Activated T-helper 9 cell treated with anti-CD3 and anti-CD28 coated beads, Interleukin-2, amount 50 U/mL, for 16 hours (primary cell): ENCODE measurements at places on chromosomes 5 and 9.

DNA sequence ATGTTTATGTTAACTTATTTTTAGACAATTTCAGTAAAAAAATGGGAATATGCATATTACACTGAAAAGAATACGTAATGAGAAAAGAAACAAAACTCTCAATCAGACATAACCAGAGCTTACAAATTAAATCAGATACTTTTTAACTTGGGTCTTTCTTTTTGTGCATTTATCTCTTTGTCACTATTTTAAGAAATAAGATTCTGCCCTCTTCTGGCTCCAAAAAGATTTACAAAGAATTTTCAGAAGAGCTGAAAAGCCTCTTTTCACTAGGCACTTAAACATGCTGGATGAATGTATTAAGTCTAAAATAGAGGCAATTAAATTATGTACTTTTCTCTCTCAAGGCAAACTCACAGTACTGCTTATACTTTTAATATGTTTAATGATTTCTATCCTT lies 55.5 kb downstream of the CEP120 start:
- no peak for DNase-seq

GRCh38 chr5:6606884-6607558 lies 25.8 kb downstream of the NSUN2 start:
- DNase-seq: no peak

DNA sequence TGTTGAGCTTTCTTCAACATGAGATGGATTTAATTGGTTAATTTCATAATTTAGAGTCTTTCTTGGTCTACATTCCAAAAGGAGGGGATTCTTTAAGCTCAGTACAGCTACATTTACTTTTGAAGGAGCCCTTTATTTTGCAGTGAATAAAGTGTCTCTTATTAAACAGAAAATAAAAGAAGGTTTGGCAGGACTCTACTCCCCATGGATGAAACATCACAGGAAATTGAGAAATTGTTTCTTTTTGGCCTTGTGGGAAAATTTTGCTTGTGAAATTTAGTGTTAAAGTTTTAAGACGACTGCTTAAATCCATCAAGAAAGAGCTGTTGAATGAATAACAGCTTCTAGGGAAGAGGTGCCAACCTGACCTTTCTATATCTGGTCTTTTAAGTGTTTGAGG lies 187.7 kb downstream of the NTRK2 start:
- no peak for DNase-seq

DNA sequence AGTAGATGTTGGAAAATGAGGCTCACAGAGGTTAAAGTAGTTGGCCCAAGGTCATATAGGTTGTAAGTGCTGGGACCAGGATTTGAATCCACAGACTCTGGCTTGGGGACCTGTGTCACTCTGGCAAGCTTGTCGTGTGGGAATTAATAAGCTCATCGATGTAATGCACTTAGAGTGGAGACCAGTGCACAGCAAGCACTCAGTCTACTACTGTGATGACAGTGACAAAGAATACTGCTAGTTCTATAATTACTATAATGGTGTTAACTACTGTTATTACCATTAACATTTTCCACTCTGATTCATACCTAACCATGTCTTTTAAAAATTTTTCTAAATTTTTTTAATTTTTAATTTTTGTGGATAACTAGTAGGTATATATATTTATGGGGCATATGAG lies 12.8 kb downstream of the PAM start:
- DNase-seq: no peak

DNA sequence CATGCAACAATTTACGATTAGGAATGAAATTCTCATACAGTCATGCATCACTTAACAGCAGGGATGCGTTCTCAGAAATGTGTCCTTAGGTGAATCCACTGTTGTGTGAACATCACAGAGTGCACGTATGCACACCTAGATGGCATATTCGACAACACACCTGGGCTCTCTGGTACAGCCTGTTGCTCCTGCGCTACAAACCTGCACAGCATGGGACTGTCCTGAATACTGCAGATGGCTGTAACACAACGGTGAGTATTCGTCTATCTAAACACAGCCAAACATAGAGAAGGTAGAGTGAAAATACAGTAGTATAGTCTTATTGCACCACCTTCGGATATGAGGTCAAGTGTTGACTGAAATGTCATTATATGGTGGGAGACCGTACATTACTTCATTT lies 44.0 kb upstream of the LCP2 start:
- no peak for DNase-seq

- DNase-seq: no peak
Measured at GRCh38 chr5:113757508-113757907, 244.0 kb downstream of the YTHDC2 start.

- DNase-seq: no peak
Measured at GRCh38 chr9:85940275-85940831, 593 bp upstream of the NAA35 start.

DNA sequence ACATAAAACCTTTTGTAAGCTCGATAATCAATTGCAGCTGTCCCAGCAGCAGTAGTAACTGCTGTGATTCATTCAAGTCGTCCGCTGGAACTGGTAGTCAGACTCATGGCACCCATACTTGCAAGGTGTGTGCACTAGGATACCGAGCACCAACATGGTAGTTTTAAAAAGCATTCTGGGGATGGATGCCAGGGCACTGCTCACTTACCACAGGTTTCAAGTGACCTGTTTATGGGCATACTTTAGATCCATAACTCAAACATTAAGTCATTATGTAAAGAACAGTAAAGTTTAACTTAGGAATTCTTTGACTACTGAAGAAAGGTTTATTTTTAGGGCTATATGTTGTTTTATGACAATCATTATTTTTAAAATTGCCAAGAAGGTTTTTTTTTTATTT lies 2277.6 kb downstream of the MAT2B start:
- DNase-seq: no peak

GRCh38 chr5:154147666-154148065 lies 42.9 kb upstream of the GALNT10 start:
- no peak for DNase-seq

DNA sequence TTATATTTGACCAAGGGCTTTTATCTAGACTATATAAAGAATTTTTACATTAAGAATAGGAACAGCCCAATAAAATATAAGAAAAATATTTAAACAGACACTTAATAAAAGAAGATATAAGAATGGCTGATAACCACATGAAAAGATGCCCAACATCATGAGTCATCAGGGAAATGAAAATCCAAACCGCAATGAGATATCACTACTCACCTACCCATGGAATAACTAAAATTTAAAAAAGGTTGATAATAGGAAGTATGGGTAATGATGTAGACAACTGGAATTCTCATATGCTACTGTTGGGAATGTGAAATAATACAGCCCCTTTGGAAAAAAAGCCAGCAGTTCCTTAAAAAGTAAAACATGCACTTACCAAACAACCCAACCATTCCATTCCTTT lies 206.9 kb upstream of the PCSK5 start:
- no peak for DNase-seq

DNA sequence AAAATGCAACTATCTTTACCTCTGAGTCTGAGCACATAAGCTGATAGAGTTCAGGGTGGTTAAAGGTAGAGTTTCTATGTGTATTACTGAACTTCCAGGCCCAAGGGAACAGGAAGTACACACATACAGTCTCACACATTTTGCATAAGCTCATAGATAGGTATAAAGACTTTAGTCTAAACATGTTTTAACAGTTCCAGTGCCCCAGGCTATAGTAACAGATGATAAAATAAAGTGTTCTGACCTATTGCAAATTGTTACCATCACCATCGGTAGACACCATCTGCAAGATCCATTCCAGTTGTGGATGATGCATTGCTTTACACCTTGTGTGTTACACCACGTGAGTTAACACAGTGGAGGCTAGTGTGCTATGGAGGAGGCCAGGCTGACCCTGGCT lies 95.8 kb downstream of the TMEM174 start:
- DNase-seq: no peak
